Activated CD8-positive, alpha-beta memory T cell treated with anti-CD3 and anti-CD28 coated beads for 1 hour (primary cell): ENCODE measurements at places on chromosomes 3 and 15.

- DNase-seq: no peak
Measured at GRCh38 chr3:99236576-99236975, 335.1 kb upstream of the DCBLD2 start.

- DNase-seq: no peak
Measured at GRCh38 chr3:127535901-127536829, 54.4 kb downstream of the TPRA1 start.

DNA sequence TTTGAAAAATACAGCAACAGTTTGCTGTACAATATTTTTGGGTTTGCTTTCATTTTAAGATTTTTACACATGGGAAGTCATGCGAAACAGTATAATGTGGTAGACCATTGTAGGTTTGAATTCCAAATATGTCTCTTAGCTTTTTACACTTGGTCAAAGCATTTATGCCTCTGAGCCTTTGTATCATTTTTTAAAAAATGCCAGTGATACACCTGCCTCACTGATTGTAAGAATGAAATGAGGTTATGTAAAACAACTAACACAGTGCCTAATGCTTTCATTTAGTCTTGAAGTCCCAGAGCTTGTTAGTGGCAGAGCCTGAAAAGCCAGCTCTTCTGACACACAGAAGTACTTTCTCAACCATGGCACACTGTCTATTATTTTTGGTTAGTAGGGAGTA is 202.0 kb downstream of the UBE2E2 start:
- no peak for DNase-seq

DNA sequence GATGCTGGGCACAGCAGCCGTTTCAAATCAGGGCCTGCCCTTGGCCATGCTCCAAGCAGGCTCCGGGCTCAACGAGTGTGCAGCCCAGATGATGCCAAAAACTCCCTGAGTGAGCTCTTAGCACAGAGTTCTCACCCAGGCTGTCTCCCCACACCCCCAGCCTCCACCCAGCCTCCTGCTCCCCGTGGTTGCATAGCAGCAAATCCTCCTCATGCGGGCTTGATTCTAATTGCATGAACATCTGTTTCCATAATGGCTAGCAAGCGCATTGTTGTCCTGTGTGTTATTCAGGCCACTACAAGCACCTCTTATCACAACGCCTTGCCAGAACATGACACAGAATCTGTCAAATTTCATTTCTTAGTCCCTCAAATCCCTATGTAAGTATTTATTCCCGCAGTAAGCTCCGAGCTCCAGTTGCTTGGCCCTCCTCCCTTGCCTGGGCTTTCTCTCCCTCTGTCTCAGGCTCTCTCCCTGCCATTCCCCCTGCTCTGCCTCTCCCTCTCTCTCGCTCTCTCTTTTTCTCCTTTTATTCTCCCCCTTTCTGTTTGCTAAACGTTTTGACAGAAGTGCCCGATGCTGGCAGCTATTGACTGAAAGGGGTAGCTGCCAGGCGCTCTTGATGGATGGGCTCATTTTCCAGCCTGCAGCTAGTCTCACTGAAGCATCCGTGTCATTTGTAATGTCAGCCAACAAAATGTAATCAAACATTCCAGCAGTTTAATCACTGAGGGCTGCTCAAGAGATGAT is 306.5 kb downstream of the IL20RB start:
- DNase-seq: no peak

DNA sequence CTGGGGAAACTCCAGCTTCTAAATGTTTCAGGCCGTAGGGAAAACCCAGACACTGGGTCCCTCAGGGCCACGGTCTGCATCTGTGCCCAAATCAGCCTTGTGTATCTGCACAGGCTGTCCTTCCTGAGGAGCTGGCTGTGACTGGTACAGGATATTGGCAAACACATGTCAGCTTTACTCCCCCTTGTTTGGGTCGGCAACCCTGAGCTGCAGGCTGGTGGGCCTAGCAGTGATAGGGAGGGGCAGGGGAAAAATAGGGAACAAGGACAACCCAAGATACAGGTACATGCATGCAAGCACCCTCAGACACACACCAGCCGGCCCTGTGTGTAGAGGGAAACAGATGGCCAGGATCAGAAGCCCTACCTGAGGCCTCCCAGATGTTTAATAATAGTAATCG is 28.7 kb upstream of the HCN4 start:
- DNase-seq: no peak

- no peak for DNase-seq
Measured at GRCh38 chr3:86991840-86992435, 989 bp upstream of the VGLL3 start.

DNA sequence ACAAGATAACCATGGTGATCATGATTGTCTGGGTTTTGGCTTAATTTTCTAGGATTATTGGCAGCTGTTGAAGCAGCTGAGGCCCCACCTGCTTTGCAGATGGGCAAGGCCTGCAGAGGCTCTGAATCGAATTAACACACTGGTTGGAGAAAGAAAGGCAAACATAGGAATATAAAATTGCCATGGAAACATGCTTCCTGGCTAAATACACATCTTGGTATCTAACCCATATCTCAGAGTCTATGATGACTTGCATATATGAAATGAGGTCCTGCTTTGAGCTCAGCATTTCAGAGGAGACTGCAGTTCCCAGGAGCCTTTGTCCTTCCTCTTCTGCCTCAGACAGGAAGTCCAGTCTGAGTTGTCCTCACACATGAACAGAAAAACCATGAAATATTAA is 24.3 kb upstream of the SV2B start:
- DNase-seq: no peak

DNA sequence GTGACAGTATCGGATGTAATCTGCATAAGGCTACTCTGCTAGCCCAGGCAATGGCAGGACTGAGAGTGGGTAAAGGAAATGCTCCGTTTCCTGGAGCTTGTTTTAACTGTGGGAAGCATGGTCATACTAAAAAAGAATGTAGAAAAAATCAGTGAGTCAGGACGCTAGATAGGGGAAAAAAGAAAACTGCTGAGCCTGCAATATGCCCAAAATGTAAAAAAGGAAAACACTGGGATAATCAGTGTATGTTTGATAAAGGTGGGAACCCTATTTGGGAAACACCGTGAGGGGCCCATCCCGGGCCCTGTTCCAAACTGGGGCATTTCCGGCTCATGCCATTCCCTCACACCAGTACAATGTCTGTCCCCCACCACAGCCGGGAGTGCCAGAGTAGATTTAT is 775.8 kb downstream of the ZPLD1 start:
- DNase-seq: no peak
